ENCODE measurements at places on chromosomes 3 and 15.
A peak's percentile ranks its signal among the peaks of the same experiment; 100 is the strongest.

DNA sequence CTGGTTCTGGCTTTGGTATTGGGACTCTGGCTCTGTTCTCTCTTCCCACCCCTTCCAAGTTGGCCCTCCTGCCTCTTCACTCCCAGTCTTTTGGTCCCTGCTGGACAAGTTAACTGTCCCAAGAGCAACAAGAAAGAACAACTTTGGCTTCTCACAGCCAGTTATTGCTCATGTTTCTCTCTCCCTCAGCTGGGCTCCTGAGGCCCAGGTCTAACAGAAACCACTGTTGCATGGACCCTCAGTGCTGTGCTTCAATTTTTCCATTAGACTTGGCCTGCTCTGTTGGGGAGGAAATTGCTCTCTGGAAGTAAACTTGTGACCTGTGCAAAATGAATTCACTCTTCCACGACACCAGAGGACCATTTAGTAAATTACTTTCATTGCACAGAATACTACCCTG, 64.5 kb downstream of the CHST2 start:
- DNase-seq, result no peak

GRCh38 chr3:127799476-127800222, 22.7 kb downstream of the MGLL start:
- DNase-seq, result peak; percentile 72

- DNase-seq, result no peak
Measured at GRCh38 chr3:170436697-170437096, 18.0 kb downstream of the CLDN11 start.

DNA sequence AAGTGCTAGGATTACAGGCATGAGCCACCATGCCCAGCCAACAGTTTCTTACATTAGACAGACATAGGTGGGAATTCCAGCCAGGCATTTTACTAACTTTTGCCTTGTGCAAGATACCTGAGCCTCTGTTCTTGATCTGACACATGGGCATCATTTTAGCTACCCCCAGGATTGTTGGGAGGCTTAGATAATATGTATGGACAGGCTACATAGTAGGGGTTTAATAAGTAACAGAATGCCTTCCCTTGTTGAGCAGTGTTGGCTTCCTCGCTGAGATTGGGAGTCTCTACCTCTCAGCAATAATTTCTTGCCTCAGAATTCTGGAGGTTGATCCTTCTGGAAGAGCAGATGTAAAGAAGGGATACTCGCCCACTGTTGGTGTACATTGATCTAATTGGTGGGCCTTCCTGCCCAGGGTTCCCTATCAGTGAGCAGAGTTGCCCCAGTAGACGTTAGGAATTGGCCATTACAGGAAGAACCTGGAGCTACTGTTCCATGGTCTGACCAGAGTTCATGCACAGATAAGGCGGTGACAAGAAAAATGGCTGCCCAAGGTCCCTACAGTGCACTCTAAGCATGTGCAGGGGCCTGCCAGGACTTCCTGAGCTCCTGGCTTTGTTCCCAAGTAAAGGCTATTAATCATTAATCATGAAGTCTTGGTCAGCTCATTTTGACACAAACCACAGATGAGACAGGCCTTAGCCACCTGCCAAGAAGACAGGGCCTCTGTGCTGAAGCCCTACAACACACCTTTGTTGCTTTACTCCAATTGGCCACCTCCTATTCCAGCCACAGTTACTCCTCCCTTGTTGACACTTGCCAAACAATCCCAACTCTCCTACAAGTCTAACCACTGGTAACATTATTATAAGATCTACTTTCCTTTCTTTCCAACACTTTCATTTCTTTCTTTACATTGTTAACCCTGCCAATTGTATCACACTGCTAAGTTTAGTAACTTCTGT, 5.0 kb upstream of the IL17RE start:
- no peak for DNase-seq

DNA sequence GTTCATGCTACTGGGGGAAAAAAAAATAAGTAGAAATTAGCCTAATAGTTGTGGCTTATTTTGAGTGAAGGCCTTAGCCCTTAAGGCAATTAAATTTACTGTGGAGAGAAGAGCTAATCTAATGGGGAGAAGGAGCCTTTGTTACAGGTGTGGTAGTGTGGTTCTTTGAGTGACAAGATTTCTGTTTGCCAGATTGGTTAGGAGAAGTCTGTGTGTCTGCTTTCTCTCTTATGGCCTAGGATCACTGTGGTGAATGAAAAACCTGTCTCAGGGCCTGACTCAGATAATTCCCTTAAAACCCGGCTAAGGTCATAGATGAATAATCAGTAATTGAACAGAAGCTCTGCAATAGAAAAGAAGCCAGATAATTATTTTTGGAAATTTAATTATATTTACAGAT, 27.0 kb downstream of the OPA1 start:
- no peak for DNase-seq

- no peak for DNase-seq
Measured at GRCh38 chr3:126130081-126130855, 46.3 kb upstream of the SLC41A3 start.

GRCh38 chr15:69782809-69783208, 314.9 kb downstream of the TLE3 start:
- DNase-seq, result no peak

DNA sequence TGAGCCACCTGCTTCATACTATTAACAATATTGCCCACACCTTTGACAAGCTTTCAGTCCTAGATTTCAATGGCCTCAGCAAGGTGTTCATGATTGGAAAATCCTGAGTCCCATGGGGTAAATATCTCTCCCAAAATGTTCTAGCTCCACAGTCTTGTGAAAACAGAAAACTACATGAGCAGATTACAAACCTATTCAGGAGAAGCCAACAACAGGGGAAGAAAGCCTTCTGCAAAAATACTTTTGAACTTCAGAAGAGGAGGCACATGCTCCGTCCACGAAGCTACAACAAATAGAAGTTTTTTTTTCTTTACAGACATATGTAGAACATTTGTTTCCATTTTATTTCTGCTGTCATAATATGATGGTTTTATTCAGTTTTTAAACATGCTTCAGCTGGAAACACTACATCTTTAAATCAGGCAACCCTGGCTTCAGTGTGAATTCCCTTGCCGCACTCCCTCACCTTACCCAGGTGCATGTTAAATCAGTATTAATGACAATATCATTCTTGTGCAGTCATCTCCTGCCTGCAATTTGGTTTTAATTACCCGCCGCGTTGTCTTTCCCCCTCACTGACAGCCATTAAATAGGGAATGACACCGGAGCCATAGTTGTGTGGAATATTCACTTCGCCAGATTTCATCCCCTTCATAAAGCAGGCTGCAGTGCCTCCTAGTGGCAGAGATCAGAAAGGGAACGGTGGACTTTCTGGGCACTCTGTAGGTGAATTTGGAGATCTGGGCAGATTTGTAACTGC, 725.5 kb upstream of the ARRDC4 start:
- no peak for DNase-seq

DNA sequence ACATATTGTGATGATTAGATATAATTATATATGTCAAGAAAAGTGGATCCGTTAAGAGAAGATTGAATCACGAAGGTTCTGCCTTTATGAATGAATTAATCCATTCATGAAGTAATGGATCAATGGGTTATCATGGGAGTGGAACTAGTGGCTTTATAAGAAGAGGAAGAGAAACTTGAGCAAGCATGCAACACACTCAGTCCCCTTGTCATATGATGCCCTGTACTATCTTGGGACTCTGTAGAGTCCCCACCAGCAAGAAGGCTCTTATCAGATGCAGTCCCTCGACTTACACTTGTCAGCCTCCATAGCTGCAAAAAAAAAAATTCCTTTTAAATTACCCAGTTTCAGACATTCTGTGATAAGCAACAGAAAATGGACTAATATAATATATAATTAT, 301.9 kb downstream of the RAP2B start:
- DNase-seq, result no peak

- DNase-seq, result no peak
Measured at GRCh38 chr3:18419232-18419631, 5.9 kb downstream of the SATB1 start.

DNA sequence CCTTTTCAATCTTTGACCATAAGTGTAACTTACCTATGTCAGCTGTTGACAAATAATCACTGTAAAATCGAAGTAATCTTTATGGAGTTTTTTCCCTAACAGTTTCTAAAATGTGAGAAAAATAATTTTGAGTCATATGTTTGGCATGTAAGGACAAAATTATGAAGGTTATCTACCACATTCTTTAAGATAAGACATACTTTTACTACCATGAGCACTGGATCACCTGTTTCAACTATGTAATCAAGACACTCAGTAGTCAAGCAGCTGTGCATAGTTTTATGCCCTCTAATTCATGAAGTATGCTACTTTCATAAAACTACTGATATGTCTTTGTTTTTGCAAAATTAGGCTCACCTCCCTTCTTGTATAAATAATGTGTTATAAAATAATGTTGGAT, 12.1 kb downstream of the FGF7 start:
- DNase-seq, result no peak

GRCh38 chr3:16183601-16184270, 9.3 kb downstream of the GALNT15 start:
- peak; percentile 79 for DNase-seq

DNA sequence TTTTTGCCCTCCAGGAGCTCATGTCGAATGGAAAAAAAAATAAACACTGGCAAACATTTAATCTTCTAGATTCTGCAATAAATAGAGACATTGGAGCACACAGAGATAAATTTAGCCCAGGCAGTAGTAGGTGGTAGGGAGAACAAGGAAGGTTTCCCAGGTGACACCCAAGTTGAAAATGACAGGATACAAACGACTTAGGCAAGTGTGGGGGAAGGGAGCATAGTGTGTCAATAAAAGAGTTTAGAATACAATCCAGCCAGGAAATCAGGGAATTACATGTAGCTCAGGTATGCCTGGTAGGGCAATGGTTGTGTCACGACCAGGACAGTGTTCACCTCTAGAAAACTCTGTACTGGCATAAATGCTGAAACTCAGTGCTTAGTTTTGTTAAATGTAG, 364.6 kb upstream of the AGTR1 start:
- DNase-seq, result no peak

GRCh38 chr3:65890328-65890727, 148.4 kb downstream of the MAGI1 start:
- no peak for DNase-seq

GRCh38 chr3:20140881-20141280, 45.1 kb downstream of the SGO1 start:
- no peak for DNase-seq

DNA sequence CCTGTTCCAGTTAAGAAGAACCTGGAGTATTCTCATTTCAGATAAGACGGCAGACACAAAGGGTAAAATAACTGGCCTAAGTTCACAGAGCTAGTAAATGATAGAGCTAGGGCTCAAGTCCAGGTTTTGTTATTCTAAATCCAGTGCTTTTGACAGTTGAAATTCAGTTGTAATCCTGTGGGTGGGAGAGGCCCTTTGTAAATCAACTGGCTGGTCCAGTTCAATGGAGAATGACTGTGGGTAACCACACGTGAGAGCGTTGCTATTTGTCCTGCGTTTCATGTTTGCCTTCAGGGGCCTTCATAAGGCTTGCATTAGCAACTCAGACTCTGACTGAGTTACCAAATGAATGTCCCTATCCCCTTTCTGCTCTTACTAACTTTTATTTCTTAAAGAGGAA, 24.2 kb upstream of the CD96 start:
- DNase-seq, result no peak

DNA sequence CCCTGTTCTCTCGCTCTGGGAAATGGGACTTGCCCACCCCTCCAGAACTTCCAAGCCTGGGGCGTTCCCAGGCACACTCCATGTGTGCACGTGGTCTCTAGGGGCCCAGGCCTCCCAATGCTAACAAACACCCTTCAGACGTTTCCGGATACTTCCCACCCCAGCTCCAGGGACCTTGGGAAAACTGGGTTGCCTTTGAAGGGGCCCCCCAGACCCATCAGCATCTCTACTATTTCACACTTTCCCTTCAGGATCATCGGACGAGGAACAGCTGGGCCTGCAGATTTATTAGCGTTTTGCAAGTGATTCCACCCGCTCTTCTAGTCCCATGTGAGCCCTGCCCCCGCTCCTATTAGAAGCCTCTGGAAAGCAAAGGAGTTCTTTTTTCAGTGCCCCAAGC, 63.2 kb downstream of the MAGEF1 start:
- no peak for DNase-seq

DNA sequence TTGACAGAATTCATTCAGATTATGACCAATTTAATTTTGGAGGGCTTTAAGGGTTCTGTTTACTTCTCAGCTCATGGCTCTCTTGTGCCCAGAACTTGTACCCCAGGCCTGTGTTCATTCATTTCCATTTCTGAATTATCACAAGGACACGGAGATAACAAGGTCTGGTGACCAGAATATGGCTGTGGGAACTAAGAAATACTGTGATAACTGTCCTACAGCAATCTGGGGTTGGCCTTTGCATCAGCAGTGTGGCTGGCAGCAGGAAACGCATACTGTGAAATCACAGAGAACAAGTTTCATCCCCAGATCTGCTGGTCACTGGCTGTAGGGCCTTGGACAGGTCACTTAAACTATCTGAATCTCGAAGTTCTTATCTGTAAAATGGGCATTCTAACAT, 41.8 kb upstream of the TPM1 start:
- DNase-seq, result no peak

DNA sequence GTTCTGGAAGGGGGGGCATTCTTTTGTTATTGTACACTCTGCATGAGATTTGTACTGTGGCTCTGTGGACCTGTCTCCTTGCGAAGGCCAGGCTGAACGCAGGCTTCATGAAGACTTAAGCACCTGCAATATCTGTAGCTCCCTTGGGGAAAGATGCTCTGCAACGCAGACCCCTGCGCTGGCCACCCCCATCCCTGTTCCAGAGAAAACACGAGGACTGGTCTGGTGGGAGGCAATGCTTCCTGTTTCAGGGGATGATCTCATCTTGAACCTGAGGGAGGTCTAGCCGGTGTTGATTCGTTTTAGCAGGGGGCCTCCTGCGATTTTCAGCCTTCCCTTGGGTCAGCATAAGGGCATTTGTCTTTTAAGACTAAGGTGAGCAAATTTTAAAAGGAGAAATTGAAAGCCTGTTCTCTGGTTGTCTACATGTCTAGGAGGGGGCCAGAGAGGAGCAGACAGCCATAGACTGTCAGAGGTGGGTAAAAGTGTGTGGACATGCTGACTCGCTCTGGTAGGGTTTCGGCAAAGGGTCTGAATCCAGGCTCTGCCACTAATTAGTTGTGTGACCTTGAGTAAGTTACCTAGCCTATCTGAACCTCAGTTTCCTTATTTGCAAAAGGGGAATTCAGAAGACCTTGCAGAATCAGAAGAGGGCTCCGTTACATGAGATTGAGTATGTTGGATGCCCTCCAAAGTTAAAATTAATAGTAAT, 80.9 kb upstream of the RASGRF1 start:
- no peak for DNase-seq

DNA sequence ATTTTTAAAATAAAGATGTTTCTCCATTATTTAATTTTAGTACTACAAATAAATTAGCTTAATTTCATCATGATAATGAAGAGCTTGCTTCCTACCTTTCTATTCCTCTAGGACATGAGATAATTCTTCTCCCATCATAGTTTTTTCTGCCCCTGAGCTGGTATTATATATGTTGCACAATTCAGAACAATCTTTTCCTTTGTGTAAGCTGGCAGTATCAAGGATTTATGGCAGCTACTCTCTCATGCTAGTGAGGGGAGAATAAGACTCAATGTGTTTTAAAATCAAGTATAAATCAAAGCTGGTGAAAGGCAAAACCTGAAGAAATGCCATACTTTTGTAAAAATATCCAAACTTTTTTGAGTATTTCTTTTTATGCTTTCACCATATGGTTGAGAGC, 1405.3 kb downstream of the SI start:
- DNase-seq, result no peak
